ENCODE measurements at places on chromosomes 3 and 15.
A peak's percentile ranks its signal among the peaks of the same experiment; 100 is the strongest.

GRCh38 chr3:94331831-94332230, 269.0 kb downstream of the NSUN3 start:
- DNase-seq, result no peak

GRCh38 chr3:45398178-45398577, 9.8 kb downstream of the LARS2 start:
- no peak for DNase-seq

DNA sequence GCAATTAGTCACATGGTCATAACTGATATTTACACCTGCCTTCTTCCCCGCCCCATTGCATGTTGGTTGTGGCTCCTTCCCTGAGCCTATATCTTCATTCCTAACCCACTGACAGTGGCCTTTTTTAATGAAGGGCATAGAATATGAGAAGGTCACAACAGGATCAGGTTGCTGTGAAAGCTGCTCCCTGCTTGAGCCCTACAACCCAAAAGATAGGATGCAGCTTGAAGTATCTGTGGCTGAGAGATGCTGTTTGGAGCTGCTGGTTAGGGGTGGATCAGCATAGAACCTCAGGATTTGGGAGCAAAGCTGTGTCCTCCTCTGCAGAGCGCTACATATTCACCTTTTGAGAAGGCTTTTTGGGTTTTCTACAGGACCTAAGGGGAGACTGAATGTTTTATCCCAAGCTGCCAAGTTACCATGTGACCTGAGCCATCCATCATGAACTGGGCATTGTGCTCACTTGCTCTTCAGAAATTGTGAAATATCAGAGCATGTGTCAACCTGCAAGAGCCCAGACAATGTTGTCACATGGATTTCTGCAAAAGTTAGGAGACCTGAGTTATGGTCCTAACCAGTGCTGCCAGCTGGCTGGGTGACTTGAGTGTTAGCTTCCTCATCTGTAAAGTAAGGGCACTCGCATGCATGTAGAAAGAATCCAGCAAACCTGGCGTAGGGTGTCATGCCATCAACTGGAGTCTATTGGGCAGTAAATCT, 49.8 kb upstream of the ARL8B start:
- DNase-seq, result no peak

GRCh38 chr15:23760024-23760423, 72.9 kb upstream of the NDN start:
- DNase-seq, result no peak

- DNase-seq, result no peak
These were observed 105.5 kb downstream of the PYDC2 start for GRCh38 chr3:191566469-191566868.

GRCh38 chr15:61640756-61641155, 411.7 kb upstream of the RORA start:
- DNase-seq, result no peak

- DNase-seq, result peak; percentile 26
These were observed 262.5 kb downstream of the SOX2 start for GRCh38 chr3:181974198-181974597.

DNA sequence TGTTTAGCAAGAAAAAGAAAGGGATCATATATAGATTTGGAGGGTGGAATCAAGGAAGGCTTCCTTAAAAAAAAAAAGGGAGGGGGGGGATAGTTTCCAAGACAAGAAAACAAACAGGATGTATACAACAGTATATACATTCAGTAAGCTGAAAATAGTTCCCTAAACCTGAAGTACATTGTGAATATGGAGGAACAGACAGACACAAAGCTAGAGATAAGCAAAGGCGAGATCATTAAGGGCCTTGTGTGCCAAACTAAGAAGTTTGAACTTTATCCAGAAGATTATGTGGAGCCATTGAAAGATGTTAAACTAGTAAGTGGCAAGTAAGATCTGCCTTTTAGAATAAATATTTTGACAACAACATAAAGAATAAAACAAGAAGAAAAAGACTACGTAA, 93.3 kb upstream of the IMPG2 start:
- no peak for DNase-seq

- DNase-seq, result no peak
These were observed 48.8 kb upstream of the SRGAP3 start for GRCh38 chr3:9298236-9298635.

DNA sequence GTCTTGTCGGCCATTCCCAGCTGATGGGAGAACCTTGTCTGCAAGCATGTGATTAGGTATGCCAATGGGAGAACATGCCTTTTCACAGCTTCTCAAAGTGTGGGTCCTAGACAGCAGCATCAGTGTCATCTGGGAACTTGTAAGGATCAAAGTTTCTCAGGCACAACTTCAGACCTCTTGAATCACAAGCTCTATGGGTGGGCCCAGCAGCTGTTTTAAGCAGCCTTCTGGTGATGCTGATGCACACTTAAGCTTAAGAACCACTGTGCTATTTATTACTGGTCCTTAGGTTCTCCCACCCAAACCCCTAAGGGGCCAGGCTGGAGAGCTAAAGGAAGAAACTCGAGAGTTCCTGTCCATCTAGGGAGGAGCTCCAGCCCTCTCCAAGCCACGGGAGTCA, 453.9 kb upstream of the PROK2 start:
- no peak for DNase-seq

DNA sequence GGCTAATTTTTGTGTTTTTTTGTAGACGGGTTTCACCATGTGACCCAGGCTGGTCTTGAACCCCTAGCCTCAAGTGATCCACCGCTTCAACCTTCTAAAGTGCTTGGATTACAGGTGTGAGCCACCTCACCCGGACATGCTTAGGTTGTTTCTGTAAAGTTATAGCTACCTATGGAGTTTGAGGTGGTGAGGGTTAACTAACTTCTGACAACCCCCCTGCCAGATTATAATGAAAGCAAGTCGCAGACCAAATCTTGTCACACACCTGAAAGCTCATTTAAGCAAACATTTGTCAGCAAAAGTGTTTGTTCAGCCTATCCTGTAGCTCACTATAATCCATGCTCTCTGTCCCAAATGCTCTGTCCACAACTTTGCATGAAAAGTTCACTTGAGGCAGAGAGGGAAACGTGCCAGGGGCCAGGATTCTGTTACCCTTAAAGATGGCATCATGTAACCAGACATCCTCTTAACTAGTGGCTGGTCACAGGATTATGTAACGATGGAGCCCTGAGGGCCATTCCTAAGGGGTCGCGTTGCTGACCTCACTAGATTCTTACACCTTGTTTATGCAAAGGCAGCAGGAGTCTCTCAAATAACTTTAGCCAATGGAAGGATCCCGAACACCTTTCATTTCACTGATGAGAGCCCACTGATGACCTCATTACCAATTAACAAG, 24.1 kb upstream of the SENP5 start:
- no peak for DNase-seq

DNA sequence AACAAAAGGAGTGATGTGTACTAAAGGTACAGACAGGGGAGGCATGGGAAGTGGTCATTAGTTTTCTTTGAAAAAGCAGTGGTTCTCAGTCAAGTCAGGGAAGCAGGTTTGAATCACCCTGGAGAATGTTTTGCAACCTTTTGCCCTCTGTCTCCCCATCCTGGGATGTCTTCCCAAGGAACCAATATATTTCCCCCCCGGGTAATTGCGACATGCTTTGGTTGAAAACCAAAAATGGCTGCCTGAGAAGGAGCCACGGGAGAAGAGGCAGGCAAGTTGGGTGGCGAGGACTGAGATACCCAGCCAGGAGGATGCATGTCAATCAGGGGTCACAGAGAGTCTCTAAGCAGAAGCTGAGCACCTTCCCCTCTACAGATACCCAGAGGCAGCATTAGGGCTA, 20.2 kb upstream of the PPP1R2 start:
- DNase-seq, result no peak

DNA sequence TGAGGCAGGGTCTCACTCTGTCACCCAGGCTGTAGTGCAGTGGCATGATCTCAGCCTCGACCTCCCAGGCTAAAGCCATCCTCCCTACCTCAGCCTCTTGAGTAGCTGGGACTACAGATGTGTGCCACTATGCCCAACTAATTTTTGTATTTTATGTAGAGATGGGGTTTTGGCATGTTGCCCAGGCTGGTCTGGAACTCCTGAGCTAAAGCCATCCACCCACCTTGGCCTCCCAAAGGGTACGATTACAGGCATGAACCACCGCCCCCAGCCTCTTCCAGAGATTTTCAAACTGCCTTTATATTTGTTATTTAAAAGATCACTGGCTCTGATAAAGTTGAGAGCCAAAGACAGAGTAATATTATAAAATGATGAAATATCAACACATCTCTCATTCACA, 37.3 kb downstream of the BSN start:
- DNase-seq, result no peak

DNA sequence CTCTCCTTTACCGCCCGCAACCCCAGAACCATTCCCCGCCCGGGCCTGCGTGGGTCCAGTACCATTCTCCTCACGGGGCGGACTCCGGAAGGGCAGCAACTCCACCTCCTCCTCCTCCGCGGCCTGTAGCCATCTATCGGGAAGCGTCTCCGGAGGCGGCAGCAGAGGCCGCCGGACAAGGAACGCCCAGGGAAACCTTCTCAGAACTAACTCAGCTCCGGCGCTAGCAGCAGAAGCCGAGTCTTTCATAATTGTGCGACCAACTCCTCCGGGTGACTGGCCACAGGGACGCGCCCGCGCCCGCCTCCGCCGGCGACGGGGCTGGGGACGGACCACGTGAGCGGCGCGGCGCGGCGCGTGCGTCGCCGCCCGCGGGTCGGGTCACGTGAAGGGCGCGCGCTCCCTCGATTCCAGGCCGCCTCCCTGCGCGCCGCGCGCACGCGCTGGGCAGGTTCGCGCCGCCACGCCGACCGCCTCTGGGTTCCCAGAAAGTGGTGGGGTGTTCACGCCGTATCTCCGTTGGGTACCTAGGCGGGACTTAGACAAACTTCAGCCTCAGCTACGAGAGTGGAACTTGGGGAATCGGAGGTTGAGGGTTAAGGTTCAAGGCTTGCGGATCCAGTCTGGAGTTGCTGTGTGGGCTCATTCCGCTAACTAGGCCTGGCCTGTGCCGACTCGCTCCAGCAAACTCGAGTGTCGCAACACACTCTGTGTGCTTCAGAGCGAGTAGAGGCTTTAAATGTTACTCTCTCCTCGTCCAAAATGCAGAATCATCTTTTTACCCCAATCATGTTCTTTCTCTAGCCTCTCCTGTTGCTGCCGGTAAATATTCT, at the start of gene TRPM7:
Gene TRPM7, minus strand, starts transcription at position 329 of the 833 bp plus-strand sequence. Its CDS starts 264 bp downstream, at position 65.
- DNase-seq, result peak; percentile 44

DNA sequence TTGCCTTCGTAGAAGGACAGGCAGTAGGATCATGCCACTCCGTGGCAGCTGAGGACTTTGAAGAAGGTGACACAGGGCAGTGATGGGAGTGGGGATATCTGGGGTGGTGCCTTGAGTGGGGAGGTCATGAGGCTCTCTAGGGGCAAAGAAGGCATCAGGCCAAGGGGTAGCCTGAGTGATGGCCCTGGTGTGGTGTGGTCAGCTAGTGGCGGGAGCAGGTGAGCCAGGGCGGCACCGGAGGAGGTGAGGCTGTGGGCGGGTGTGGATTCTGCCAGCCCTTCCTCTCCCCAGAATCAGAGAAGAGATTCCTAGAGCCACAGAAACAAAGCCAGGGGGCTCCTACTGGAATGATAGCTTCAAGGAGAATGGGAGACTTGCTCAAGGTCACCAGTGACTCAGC, 18.4 kb downstream of the WNT7A start:
- no peak for DNase-seq

DNA sequence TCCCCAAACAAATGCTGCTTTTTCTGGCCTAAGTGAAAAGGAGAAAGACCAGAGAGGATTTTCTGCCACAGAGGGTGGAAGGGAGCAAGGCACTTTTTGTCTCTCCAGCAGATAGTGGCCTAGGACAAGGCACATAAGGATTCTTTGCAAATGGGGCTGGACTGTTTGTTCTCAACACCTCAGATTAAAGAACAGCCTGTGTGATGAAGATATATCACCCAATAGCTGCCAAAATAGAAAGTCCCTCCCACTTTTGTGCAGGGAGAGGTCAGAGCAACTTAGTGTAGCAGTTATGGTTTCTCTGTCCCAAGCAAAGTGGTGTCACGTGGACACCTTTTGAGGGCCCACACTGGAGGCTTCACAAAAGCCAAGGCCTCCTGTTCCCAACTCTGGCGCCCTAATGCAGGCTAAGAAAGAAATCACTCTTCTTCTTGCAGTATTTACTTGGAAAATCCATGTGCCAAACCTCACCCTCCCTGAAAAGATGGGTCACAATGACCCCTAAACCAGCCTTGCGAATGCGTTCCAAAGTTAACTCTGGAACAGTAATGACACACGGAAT, 84.9 kb downstream of the LRIG1 start:
- no peak for DNase-seq

- DNase-seq, result no peak
These were observed 243.1 kb downstream of the EPHB1 start for GRCh38 chr3:135038186-135038585.

GRCh38 chr15:66877477-66878271, 175.6 kb downstream of the SMAD6 start:
- no peak for DNase-seq

DNA sequence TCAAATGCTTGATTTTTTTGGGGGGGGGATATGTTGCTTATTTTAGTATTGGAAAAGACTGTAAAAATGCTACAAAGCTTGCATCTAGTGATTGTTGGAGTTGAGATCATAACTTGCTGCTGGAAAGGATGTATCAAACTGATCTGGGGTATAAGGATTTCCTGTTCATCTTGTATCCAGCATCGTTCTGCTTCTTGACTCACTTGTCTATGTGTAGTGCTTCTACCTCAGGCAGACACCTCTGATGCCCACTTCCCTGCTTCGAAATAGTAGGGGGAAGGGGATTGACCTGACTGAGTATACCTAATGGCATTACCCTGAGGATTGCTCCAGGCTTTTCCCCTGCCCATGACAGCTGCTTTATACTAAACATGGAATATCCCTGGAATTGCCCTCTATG, 42.7 kb downstream of the STT3B start:
- no peak for DNase-seq

DNA sequence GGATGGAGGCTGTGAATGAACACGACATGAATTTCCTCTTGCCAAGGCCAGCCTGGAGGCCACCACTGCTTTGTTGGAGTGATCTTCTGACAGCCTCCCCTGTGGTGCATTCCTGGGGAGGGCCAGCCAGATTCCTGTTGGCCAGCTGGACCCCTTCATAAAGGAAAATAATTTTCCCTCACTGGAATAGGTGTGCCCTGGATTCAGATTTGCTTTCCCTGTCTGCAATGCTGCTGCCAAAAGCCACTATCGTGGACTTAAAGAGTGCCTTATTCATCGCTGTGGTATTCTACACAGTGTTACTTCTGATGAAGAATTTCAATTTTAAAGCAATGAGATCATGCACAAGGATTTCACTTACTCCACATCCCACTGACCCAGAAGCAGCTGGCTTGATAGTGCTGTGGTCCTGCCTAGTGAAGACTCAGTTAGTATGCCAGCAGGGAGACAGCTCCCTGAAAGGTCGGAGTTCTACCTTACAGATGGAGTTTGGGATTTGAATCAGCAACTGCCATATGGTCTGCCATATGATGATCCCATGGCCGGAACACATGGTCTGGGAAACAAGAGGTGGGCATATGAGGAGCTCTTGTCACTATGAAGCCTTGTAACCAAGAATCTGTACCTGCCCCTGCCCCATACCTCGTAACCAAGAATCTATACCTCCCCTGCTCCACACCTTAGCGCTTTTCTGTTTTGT, 145.2 kb downstream of the KLF13 start:
- no peak for DNase-seq

DNA sequence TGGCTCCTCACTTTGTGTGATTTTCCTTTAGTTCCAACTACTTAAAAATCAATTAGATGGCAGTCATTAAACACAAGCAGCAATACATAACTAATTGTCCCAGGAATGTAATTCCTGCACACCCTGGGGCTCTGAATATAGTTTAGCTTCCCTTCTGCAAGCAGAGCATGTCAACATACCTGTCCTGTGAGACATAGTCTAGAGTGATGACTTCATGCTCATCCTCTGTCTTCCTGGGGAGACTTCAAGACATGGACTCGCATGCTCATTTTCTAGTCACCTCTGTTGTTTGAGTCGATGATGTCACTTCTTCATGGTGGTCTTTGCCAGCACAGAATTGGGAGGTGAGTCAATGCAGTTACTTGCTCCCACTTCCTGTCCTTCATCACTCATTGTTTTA, 15.7 kb downstream of the C3orf52 start:
- DNase-seq, result no peak
